Sciatic nerve (tissue), 2 donors: ENCODE measurements at places on chromosomes 13 and 19.

DNA sequence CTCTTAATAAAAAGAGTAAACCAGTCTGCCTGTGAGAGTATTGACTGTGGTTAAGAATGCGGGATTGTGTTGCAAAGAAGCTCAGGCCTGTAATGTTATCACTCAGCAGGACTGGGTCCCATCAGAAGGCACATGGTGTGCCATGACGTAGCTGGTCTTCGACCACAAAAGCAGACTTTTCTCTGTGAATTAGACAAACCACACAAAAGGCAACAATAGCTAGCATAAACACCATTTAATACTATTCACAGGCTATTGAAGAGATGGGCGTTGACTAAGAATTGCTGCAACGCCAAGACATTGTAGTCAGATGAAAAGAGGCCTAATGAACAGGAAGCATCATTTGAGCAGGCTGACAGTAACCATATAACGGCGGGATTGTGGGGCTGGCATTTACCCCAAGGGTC is 235.6 kb upstream of the SOX21 start:
- DNase-seq = no peak

DNA sequence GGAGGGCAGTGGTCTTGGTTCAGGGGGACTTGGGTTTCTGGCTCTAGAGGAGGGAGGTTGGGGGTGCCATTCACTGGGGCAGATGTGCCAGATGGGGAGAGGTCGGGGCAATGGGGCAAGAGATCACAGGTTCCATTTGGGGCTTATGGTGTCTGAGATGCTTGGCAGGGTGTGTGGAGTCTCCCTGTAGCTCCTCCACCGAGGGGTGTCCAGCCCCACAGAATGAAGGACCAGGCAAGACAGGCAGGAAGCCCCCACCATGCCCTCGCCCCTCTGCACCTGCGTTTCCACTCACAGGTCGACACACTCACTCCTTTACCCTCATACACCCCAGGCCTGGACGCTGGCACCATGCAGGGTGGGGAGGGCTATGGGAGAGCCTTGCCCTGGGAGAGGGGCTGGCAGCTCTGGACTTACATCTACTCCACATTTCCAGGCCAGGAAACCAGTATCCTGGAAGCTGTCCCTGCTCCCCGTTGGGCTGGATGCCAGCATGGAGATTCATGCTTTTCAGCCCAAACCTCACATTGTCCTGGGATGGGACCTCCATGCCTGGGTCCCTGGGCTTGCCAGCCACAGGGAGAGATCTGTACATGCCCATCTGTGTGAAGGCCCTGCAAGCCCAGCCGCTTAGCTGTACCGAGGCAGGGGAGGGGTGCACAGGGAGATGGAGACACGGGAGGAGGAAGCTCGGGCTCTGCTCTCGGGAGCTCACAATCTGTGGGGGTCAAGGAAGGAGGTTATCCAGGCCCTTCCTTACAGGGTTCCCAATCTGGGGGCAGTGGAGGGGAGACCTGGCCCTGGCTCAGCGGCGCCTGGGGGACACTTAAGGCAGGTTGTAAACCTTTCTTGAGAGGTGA is 77.1 kb downstream of the CHST8 start:
- no peak for DNase-seq

- no peak for DNase-seq
These were observed 271.9 kb upstream of the SPRY2 start for GRCh38 chr13:80612804-80613203.

DNA sequence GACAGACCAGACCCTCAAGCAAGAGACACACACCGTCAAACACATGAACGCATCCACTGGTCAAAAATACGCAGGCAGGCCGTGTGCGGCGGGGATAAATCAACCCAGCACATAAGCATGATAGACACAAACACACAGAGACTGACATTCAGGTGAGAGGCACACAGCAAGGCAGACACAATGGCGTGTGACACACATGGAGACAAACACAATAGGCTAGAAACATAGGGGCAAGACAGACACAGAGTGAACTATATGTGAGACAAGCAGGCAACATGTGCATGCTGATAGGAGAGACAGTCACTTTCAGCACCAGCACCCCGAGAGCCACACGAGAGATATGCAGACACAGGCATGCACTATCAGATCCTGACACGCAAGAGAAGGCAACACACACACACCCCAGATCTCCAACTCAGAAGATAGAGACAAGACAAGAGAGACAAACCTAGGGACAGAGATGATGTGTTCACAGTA is 6.9 kb upstream of the JUNB start:
- DNase-seq = no peak

GRCh38 chr13:51731759-51732158 is 72.2 kb downstream of the DHRS12 start:
- DNase-seq = no peak

GRCh38 chr13:107447591-107447990 is 767.7 kb downstream of the LIG4 start:
- DNase-seq = no peak

DNA sequence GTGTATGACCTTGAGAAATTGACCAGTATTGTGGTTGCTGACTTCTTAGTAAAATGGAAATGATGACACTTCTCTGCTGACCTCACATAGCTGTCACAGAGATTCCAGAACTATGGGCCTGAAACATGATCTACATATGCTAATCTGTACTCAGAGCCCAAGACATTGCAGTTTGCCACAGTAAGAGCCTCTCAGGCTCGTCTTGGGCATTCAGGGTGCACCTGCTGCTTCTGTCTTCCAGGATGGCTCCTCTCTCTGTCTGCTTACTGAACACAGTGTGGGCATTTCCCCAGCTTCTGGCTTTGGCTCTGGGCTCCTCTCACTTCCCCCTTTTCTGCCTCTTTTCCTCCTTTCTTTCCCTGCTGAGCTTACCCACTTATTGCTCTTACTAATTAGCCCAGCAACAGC is 22.3 kb upstream of the SLC46A3 start:
- no peak for DNase-seq

DNA sequence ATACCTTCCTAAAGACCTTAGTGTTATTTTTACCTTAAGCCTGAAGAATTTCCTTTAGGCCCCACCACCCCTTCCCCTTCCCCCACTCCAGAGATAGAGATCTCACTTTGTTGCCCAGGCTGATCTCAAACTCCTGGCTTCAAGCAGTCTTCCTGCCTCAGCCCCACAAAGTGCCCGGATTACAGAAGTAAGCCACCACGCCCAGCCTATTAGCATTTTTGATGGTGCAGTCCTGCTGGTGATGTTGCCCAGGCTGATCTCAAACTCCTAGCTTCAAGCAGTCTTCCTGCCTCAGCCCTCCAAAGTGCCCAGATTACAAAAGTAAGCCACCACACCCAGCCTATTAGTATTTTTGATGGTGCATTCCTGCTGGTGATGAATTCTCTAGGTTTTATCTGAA is 22.0 kb downstream of the ZNF567 start:
- DNase-seq = no peak

DNA sequence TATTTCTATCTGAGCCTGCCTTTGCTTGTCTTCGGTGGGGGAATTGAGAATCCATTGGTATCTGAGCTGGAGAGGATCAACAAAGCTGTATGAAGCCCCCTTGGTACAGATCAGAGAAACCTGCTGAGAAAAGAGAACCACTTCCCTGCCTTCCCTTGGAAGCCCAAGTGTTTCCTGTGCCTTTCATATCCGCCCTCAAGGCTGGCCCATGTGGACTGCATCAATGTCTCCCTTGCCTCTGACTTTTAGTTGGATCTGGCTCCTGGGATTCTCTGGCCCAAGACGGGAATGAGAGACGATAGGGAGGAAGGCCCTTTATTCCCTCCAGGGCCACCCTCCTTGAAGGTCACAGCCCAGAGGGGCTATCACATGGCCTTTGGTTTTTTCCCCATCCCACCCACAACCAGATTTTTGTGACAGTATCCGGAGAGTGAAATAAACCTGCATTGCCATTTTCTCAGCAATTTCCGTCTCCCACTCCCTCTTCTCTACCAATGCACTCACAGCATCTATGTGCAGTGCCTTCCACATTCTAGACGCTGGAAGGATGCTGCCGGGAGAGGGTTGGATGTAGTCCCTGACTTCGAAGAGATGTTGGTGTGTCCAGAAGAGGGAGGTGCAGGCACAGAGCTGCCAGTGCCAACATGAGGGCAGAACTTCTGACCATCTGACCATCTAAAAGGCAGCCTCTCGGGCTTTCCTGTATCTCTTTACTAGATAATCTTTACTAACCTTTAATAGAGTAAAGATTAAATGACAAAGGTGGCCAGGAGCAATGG is 63.8 kb downstream of the KCTD15 start:
- no peak for DNase-seq

- DNase-seq = no peak
These were observed 863.9 kb upstream of the GPC6 start for GRCh38 chr13:92362717-92363116.

DNA sequence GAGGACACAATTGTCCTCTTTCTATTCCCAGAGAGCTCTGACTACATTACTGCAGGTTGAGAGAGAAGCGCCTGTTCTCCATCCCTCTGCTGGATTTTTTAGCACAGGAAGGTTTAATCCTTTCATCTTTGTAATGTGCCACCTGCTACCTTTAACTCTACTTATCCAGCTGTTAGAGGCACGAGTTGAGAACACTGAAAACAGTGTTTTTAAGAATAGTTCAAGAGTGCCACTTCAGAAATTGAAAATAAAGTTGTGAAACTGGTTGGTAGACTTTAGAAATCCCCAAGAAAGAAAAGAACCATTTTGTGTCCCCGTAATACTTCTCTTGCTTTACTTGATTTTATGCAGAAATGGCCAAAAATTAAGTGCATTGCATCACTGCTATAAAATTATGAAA is 20.6 kb downstream of the FREM2 start:
- DNase-seq = no peak
